Cardiac fibroblast (primary cell): ENCODE measurements at places on chromosomes 2 and 18.
A peak's percentile ranks its signal among the peaks of the same experiment; 100 is the strongest.

DNA sequence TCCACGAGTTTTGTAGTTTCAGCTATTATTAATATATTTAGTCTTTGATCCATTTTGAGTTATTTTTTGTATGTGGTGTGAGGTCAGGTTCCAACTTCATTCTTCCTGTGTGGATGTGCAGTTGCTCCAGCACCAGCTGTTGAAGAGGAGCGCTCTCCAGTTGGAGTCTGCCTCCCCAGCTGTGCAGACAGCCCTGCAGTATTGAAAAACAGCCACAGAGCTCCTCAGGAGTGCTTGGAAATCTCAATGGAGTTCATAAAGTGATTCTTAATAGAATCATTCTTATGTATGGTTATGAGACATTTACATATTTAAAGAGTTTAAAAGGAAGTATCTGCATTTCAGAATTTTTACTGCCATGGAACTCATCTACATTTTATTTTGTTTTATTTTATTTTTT lies 17.3 kb downstream of the DGKD start:
- no peak for DNase-seq

DNA sequence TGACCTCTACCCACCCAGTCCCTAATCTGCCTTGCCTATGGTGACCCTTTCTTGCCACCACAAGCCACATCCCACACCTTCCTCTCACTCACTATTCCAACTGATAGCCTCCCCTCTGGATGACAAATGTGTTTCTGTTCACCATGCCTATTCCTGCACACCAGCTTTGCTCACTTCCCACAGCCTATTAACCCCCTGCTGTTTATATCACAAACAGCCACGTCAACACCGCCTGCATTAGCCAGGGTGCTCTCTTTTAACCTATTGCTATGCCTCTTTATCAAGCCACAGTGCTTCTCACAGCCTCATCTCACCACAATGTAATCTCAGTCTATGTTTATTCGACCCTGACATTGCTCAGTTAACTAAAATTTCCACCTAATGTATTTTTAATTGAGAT lies 271.8 kb downstream of the SUCLG1 start:
- DNase-seq: no peak

- no peak for DNase-seq
These were observed 81.0 kb downstream of the SUMO1 start for GRCh38 chr2:202157211-202157990.

- DNase-seq: no peak
These were observed 87.4 kb downstream of the ITSN2 start for GRCh38 chr2:24272907-24273306.

DNA sequence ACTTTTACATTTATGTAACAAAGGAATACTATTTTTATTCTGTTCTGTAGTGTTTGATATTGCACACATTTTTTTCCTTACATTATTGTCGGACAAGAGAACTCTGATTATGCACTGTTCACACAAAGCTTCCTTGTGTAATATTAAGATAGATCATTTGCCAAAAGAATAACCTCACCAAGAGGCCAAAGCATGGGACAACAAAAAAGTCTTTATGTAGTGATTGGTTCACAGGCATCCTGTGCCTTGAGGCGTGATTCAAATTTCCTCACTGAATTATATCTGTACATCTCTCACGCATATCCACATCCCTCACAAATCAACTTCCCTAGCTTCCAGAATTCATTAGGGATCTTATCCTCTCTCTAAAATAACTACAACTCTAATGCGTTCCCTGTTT lies 642.7 kb downstream of the NR4A2 start:
- no peak for DNase-seq

DNA sequence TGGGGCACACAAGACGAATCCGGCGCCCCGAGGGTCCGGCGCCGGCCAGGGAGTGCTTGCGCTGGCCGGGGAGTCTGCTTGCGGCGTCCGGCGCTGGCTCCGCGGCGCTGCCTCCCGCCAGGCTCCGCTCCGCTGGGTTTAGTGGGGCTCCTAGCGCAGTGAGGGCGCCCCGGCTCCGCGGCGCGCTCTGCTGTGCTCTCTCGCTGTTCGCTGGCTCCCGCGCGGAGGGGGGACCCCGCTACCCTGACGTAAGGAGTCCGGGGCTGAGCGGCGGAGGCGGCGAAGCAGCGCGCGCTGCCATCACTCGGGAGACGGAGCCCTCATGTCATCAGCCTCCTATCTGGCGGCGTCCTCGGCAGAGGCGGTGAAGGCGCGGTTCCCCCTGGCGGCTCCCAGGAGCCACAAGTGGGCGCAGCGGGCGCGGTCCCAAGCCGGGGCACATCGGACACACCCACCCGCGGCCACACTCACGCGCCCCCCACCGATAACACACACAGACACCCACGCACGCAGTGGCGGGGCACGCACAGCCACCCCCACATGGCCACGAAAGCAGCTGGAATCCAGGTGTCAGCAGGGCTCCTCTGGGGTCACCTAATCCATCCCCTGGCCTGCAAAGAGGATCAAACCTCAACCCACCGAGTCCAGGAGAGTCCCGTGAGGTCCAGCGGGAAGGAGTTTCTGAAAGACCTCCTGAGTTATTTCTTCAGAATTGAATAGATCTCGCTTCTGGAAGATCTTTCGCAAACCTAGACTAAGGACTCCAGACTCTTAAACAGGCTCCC lies at the start of gene C1QL2:
Gene C1QL2, minus strand, starts transcription at position 189 of the 785 bp plus-strand sequence. CDS start 482 bp downstream, outside the sequence.
- DNase-seq: no peak

GRCh38 chr2:53230691-53231090 lies 536.9 kb upstream of the CHAC2 start:
- no peak for DNase-seq

GRCh38 chr2:10520154-10520553 lies 72.0 kb upstream of the ODC1 start:
- DNase-seq: no peak

DNA sequence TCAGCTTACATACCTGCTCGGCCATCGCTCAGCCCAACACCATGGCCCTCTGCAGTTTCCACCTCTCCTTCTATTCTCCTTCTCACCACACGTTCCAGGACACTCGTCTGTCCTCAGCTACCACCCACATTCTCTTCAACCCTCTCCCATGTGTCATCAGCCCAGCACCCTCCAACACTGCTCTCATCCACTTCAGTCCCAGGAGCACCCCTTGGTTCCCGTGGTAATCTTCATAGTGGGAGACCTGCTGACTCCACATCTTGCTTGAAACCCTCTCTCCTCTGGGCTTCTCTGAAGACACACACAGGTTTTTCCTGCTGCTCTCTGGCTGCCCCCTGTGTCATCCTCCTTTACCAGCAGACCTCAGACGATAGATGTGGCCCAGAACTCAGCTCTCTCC lies 228.7 kb downstream of the GBX2 start:
- peak; percentile 41 for DNase-seq

DNA sequence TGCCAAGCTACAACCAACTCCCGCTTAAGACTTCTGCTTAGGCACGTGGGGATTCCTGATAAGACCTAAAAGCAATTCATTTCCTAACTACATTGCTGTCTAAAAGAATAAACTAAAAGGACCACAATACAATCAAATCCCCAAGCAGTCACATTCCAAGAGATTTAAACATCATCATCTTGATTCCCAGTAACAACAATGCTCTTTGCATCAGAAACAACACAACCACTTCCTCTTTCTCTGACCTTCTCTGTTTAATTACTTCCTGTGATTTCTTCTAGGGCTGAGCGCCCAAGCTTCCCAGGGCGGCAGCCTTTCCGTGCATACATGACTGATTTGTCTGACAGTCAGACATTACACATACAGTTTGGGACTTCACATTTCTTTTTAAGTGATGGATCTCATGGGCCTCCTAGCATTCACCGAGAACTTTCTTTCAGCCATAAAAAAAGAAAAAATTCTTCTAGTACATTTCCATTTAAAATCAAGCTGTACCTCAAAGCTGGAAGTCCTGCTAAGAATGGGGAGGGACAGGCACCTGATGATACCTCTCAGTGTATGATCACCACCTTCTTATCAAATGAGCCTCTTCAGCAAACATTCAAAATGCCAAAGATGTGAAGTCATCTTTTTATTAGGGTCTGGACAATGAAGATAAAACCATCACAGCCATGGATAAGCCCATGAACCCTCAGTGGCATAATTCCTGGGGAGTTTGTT lies 11.5 kb downstream of the SPRED2 start:
- DNase-seq: peak; percentile 83

DNA sequence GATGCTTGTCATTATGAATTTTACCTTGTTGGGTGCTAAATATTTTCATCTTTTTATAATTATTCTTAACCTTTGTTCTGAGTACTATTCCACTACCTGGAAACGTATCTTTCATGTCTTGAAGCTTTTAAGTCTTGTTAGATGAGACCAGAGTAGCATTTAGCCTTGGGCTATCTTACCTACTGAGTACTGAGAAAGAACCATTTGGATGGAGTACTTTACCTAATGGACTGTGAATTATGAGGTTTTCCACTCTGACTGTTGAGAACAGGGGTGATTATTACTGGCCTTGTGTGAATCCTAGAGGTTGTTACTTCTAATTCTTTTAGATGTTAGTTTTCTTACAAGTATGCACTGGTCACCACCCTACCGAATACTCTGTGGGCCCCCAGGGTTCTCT lies 63.5 kb downstream of the CCDC102B start:
- DNase-seq: no peak

DNA sequence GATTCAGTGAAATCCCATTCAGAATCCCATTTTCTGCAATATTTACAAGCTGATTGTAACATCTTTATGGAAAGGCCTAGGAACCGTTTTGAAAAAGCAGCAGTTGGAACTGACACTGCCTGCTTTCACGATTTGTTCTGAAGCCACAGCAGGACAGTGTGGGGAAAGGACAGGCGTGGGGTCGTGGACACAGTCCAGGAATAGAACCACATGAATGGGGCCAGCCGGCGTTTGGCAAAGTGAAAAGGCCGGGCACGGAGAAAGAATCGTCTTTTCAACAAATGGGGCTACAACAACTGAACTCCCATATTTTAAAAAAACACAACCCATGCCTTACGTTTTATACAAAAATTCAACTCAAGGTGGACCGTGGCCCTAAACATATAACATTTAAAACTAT lies 69.8 kb downstream of the SLC66A2 start:
- no peak for DNase-seq

GRCh38 chr2:131049150-131049718 lies 44.0 kb downstream of the FAM168B start:
- no peak for DNase-seq

DNA sequence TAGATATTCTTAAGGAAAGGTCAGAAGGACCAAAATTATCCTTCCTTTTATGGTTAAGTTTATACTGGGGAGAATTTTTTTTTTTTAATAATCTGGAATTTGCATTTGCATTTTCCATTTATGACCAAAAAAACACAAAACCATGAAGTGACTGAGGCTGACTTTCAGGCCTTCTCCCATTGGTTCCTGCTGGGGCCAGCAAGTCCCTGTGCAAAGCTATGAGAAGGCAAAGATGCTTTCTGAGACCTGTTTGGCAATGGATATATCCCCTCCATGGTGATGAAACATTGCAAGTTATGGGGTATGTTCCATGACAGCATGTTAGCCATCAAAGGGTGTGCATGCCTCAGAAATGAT lies 60.8 kb downstream of the KIAA2012 start:
- no peak for DNase-seq

- no peak for DNase-seq
These were observed 122.1 kb downstream of the DLGAP1 start for GRCh38 chr18:4333043-4333442.
